ENCODE measurements at places on chromosomes 3 and 15.

GRCh38 chr3:193784822-193785221 lies 191.8 kb downstream of the OPA1 start:
- DNase-seq: no peak

- no peak for DNase-seq
Observed at GRCh38 chr15:37625576-37625975, 308.9 kb upstream of the TMCO5A start.

GRCh38 chr15:80350941-80351610 lies 53.1 kb upstream of the ARNT2 start:
- no peak for DNase-seq

DNA sequence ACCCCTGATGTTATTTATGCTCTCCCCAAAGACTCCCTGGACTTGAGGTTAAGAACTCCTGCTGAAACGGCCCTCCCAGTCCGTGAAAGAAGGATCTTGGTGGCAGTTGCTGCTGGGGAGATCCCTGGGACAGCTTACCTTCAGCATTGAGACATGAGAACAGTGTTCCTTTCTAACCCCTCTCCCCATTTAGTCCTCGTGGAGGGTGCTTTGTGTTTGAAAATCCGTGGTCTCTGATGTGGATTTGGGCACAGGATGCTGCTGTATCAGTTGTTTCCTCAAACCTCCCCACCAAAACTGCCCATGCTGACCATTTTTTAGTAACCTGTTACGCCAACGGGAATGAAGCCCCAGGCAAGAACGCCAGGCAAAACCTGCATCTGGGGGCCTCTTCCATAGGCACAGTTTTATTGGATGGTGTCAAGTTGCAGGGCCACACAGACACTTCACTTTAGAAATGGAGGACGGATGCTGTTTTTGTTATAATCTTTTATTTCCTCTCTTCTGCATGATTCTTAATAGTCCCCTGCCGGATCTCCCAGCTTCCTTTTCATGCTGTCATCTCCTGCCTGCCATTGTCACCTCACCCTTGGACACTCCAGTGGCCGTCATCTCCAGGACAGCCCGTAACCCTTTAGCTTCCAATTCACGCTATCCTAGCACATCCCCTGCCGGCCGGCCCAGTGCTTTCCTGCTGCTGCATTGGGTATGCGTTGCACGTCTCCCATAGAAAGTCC lies 31.7 kb upstream of the CEMIP start:
- no peak for DNase-seq

- no peak for DNase-seq
Observed at GRCh38 chr3:133886031-133886722, 9.5 kb downstream of the RAB6B start.

GRCh38 chr3:48301800-48302166 lies 31.7 kb downstream of the SPINK8 start:
- peak; percentile 17 for DNase-seq

- no peak for DNase-seq
Observed at GRCh38 chr3:54906763-54907162, 21.1 kb downstream of the LRTM1 start.

Measured in H54 (cell line).